ENCODE measurements at places on chromosomes 5 and 9.

GRCh38 chr5:141258948-141259347, 13.8 kb downstream of the PCDHB15 start:
- DNase-seq = no peak

DNA sequence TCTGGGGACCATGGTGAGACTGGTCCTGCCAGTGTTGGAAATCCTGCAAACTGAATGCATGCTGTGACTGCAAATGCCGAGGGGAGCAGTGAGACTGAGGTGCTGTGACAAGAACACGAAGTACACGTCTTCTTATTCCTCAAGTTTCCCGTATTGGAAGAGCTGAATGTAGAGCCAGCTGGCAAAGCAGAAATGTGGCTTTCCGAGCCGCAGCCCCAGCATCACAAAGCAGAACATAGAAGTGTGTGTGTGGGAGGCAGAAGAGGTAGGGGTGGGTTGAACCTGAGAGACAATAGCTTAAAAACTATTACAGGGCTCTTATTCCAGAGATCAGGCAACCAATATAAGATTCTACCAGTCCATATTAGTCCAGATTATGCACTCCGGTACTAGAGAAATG, 98.8 kb downstream of the CARTPT start:
- no peak for DNase-seq

- no peak for DNase-seq
These were observed 85.5 kb downstream of the TEK start for GRCh38 chr9:27194401-27195091.

DNA sequence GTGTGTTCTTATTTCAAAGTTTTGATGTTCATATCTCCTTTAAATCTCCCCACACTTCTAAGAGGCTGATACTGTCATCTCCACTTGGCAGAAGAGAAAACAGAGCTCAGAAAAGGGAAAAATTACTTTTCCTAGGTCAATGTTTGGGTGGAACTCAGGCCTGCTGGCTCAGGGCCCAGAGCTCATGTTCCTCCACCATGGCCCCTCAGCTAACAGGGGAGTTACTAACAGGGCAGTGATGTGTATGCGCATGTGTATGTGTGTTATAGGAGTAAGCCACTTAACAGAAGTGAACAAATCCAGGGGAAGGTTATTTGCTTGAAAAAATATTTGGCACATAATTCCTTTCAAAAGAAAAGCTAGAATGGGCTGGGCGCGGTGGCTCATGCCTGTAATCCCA, 2.5 kb downstream of the C1QTNF2 start:
- no peak for DNase-seq

DNA sequence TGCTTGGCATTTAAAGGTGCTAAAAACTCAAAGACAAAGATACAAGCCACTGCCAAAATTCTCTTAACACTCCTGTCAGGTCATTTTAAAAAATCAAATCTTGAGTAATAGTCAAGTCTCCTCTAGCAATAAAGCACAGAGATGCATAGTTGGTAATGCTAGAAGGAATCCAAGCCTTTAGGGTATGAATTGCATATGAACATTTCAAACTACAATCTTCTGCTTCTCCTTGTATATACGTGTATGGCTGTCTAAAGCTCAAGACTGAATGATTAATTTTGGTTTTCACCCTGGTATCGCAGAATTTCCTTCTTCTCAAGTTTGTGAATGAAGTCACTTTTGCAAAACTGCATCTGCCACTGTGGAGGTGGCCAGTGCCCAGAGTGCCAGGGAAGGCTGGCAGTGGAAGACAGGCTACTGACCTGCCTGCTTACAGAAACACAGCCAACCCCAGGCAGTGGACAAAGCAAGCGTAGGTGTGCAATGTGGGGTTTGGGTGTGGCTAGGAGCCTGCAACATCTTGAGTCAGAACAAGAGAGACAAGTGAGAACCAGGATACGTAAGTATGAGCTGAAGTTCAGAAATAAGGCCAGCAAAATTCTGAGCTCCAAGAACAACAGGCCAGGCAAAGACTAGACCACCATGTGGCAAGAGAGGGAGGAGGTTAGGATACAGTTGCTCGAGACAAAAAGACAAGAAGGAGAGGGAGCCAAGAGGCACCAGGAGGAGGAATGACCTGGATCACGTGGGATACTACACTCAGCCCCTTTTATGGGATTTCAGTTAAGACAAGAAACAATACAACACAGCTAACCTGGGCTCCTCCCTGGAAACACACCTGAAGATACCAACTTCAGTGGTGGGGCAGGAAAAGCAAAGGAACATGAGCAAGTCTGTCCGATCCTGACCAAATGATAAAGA, 22.6 kb downstream of the MYO10 start:
- DNase-seq = no peak

GRCh38 chr5:120124961-120125360, 339.1 kb upstream of the PRR16 start:
- DNase-seq = no peak

DNA sequence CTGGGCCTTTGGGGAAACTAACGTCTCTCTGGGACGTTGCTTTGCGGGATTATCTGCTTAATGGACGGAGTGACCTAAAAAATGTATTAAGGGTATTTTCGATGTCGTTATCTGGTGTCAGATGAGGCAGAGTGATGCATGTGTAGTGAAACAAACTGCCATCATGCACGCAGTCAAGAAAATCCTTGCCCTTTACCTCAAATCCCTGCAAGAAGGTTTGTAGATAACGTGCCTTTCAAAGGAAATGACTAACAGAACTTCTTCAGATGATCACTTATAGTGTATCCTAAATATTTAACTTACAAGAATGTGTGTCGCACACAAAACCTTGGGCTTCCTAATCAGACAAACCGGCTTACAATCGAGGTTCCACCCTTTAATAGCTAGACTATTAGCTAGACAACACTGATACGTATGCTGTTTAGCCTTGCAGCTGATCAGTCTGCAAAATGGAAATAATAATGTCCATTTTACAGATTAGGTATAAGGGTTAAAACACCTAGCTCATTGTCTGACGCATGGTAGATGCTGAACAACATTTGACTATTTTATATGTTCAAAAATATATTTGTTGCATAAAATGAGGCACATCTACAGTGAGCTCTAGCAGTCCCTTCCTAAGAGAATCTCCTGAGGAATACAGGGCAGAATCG, 541 bp upstream of the TBCA start:
- no peak for DNase-seq

- DNase-seq = no peak
These were observed 66.6 kb downstream of the RALGPS1 start for GRCh38 chr9:126981218-126981617.

- DNase-seq = no peak
These were observed 92.6 kb upstream of the TRIM32 start for GRCh38 chr9:116594547-116594946.

GRCh38 chr9:23850690-23851629, 24.9 kb upstream of the ELAVL2 start:
- peak; percentile 51 for DNase-seq

DNA sequence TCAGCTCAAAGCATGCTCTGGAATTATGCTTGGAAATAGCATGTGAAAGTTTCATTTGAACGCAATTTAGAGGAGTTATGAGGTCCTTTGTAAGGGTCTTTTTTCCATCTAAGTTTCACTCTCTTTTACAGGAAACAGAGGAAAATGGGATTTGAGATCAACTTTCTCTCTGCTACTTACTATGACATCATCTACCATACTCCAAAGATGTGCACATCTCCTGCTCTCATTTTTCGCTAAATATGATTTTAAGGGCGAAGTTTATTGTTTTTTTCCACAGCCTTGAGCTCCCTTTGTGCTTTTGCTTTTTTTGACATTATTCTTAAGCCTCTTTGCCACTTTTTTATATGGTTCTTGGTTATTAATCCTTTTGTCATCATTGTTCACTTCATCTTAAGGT, 125.6 kb downstream of the NNT start:
- DNase-seq = no peak

GRCh38 chr5:56154732-56155484, 78.2 kb downstream of the ANKRD55 start:
- DNase-seq = no peak

DNA sequence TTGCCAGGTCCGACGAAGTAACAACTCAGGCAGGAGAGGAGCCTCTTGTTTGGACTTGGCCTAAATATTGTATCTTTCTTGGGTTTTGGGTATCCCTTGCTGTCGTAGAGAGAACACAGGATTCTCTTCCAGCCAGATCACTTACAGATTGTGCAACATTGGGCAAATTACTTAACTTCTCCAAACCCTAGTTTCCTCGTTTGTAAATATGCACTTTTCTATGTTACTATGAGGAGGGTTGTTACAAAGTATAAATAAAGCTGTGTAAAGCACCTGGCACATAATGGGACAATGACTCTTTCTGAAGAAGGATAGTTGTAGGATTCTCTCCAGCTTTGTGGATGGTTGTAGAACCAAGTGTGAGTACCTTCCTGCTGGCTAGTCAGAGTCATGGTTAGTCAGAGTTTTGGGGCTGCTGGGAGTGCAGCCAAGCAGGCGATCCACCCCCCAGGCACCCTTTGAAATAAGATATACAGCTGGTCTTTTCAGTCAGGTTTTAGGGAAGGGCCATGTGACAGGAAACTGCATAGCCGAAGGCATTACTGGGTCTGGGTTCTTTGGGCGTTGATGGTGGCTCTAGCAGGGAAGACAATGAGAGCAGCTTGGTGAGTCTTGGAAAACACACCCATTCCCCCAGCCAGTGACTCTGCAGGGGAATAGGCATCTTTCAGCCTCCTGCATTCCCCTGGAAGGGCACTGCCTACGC, 49.9 kb upstream of the GDNF start:
- DNase-seq = no peak

DNA sequence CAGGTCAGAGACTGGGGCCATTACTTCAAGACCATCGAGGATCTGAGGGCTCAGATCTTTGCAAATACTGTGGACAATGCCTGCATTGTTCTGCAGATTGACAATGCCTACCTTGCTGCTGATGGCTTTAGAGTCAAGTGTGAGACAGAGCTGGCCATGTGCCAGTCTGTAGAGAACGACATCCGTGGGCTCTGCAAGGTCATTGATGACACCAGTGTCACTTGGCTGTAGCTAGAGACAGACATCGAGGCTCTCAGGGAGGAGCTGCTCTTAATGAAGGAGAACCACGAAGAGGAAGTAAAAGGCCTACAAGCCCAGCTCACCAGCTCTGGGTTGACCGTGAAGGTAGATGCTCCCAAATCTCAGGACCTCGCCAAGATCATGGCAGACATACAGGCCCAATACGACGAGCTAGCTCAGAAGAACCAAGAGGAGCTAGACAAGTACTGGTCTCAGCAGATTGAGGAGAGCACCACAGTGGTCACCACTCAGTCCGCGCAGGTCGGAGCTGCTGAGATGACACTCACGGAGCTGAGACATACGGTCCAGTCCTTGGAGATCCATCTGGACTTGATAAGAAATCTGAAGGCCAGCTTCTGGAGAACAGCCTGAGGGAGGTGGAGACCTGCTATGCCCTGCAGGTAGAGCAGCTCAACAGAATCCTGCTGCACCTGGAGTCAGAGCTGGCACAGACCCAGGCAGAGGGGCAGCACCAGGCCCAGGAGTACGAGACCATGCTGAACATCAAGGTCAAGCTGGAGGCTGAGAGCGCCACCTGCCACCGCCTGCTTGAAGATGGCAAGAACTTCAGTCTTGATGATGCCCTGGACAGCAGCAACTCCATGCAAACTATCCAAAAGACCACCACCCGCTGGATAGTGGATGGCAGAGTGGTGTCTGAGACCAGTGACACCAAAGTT, 9.3 kb downstream of the NIPBL start:
- DNase-seq = no peak

GRCh38 chr5:176697934-176698538, 50.8 kb downstream of the TSPAN17 start:
- DNase-seq = no peak

- no peak for DNase-seq
These were observed 140.4 kb upstream of the FST start for GRCh38 chr5:53339962-53340540.

- no peak for DNase-seq
These were observed 71.9 kb downstream of the UBAP1 start for GRCh38 chr9:34250721-34251120.

DNA sequence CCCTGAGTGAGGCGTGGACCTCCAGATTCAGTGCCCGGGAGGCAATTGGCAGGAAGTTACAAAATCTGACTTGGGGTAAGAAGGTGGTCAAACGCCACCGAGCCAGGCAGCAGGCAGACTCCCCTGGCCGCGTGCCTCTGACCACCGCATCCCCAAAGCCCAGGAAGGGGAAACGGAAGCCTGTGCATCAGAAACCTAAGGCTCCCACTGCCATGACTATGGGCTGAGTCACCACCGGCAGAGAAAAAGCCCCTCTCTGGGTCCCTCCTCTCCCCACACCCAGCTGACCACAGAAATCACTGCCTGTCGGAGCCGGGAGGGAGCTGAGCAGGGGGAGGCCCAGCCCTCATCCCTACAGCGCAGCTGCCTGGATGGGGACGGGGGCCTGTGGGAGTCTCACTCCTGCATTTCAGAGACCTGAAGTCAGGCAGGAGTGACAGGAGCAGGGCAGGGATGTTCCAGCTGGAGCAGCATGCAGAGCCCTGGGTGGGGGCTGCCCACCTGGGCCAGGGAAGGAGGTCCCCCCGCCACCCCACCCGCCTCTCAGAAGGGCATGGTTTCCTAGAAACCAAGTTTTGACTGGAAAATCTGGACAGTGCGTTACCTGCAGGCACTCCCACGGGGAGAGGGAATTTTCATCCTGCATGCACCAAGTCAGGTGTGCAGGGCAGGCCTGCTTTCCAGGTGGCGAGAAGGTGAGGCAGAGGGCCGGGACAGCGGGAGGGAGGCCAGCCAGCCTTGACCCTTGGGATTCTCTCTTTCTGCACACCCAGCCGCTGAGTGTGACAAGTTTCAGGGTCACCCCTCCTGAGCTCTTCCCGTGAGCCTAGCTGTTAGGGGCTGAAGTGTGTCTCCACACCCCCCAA, 68.2 kb downstream of the LRSAM1 start:
- DNase-seq = no peak

GRCh38 chr9:117098331-117098730, 316.5 kb downstream of the ASTN2 start:
- no peak for DNase-seq

DNA sequence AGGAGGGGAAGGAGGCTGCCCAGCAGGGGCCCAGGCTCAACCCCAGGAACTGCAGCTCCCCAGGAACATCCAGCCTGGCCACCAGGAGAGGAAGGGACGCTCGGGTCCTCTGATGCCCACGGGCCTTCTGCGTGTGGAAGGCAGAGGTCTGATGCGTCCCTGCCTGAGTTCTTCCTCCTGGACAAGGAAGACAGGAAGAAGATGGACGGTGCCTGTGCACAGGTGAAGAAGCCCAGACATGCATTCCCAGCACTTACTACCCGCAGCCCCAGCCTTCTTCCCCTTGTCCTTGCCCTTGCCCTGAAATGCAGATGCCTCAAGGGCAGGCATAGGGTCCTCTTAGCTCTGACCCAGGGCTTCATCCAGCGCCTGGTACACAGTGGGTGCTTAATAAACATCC, 56.7 kb upstream of the IRX1 start:
- no peak for DNase-seq

GRCh38 chr5:67341478-67341877, 144.9 kb upstream of the CD180 start:
- DNase-seq = no peak

Measured in neural crest cell (in vitro differentiated cells).